ENCODE measurements at places on chromosomes 2 and 18. TPM values are rescaled to one million over a fixed set of nuclear protein-coding genes. Genes with fewer than 3 reads are reported as not detected.

DNA sequence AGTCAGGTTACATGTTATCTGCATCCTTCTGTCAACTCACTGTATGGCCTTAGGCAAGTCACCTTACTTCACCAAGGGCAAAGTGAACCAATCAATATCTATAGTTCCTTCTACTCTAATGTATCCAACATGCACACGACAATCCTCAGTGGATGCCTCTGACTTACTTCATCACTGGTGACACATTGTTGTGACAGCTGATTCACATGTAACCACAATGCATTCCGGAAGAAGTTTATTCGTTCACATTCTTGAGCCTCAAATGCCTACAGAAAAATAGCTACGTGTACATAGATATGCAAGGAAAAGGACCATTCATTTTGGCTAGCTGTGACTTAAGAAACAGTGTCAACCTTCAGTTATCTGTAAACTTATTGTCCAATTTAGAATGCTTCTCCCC lies 26.3 kb upstream of the EPG5 start:
- H3K27me3 ChIP-seq: no peaks in the 10 kb centered on the region
- H3K4me3 ChIP-seq: no peak overlapping the region
- no peak for DNase-seq
- no peak overlapping the region for H3K27ac ChIP-seq
- H3K36me3 ChIP-seq: peaks cover 39% of the 10 kb centered on the region

Gene LRATD1
- 0.28 TPM for polyA plus RNA-seq

DNA sequence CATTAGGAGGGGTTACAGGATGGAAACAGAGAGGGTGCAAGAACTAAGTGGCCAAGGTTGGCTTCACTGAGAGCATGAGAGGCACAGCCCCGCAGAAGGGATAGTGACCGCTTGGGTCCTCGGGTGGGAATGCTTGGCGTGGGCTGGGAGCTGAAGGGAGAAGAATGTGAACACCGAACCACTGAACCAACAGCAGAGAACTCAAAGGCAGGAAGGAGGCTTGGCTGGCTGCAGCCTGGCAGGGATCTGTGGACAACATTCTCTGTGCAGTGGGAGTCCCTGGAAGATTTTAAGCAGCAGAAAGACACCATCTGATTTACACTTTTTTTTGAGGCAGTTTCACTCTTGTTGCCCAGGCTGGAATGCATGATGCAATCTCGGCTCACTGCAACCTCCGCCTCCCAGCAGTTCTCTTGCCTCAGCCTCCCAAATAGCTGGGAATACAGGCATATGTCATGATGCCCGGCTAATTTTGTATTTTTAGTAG lies 33.9 kb downstream of the SOWAHC start:
- no peak for DNase-seq
- H3K4me3 ChIP-seq: no peak overlapping the region
- no peaks in the 10 kb centered on the region for H3K27me3 ChIP-seq
- no peaks in the 10 kb centered on the region for H3K4me1 ChIP-seq
- no peak overlapping the region for H3K27ac ChIP-seq

- H3K36me3 ChIP-seq: no peaks in the 10 kb centered on the region
- H3K27ac ChIP-seq: no peak overlapping the region
- H3K4me3 ChIP-seq: no peak overlapping the region
- DNase-seq: no peak
These were observed 446.0 kb downstream of the XIRP2 start for GRCh38 chr2:167334146-167334742.

DNA sequence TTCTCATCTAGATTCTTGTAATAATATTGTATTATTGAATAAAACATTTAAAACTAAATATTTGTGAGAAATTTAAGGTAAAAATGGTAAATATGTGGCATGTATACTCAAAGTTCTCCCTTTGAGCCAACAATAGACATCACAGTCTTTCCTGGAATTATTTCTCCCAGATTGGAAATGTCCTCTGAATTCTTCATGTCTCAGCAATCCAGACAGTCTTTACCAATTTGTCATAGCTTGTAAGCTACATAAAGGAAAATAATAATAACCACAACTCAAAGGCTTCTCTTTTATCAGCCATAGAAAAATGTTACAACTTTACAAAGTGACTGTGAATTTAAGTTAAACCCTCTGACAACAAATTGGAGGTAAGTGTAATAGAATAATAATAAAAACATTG lies 784.9 kb downstream of the EPHA4 start:
- H3K27me3 ChIP-seq: no peaks in the 10 kb centered on the region
- H3K4me3 ChIP-seq: no peak overlapping the region
- no peak overlapping the region for H3K27ac ChIP-seq
- no peaks in the 10 kb centered on the region for H3K4me1 ChIP-seq
- no peaks in the 10 kb centered on the region for H3K36me3 ChIP-seq

- DNase-seq: no peak
- peaks cover 82% of the 10 kb centered on the region for H3K4me1 ChIP-seq
- H3K27ac ChIP-seq: peak overlapping the region; percentile 88
These were observed 45.8 kb downstream of the MBP start for GRCh38 chr18:77086656-77087392.

Gene NCKAP5
- polyA plus RNA-seq: 0.05 TPM

GRCh38 chr2:218691234-218691633 lies 19.3 kb downstream of the STK36 start:
- H3K4me1 ChIP-seq: peaks cover 16% of the 10 kb centered on the region
- no peak overlapping the region for H3K4me3 ChIP-seq
- peak overlapping the region; percentile 36 for H3K27ac ChIP-seq
- DNase-seq: no peak
- H3K27me3 ChIP-seq: no peaks in the 10 kb centered on the region

Measured in psoas muscle (tissue), 8 donors.